ENCODE measurements at places on chromosomes 6 and 20. TPM values are rescaled to one million over a fixed set of nuclear protein-coding genes. Genes with fewer than 3 reads are reported as not detected.

DNA sequence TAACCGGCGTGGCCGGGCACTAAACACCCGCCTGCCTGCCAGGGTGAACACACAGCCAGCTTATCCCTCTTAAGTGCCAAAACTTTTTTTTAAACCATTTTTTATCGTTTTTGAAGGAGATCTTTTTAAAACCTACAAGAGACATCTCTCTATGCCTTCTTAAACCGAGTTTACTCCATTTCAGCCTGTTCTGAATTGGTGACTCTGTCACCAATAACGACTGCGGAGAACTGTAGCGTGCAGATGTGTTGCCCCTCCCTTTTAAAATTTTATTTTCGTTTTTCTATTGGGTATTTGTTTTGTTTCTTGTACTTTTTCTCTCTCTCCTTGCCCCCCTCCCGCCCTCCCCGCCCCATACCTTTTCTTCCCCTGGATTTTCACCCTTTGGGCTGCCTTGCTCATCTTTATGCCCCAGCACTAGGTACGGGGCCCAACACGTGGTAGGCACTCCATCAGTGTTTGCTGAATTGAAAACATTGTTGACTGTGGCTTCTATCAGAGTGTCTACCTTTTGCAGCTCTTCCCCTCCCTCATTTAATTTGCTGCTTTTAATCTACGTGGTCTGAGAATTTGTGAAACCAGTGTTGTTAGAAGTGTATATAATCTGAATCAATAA lies 1.5 kb downstream of the ZCCHC3 start:
- no peak for DNase-seq

The BAG2 gene
- total RNA-seq = 0.84 TPM

GRCh38 chr20:2652724-2653555 lies 508 bp downstream of the NOP56 start:
- peak; percentile 36 for DNase-seq

DNA sequence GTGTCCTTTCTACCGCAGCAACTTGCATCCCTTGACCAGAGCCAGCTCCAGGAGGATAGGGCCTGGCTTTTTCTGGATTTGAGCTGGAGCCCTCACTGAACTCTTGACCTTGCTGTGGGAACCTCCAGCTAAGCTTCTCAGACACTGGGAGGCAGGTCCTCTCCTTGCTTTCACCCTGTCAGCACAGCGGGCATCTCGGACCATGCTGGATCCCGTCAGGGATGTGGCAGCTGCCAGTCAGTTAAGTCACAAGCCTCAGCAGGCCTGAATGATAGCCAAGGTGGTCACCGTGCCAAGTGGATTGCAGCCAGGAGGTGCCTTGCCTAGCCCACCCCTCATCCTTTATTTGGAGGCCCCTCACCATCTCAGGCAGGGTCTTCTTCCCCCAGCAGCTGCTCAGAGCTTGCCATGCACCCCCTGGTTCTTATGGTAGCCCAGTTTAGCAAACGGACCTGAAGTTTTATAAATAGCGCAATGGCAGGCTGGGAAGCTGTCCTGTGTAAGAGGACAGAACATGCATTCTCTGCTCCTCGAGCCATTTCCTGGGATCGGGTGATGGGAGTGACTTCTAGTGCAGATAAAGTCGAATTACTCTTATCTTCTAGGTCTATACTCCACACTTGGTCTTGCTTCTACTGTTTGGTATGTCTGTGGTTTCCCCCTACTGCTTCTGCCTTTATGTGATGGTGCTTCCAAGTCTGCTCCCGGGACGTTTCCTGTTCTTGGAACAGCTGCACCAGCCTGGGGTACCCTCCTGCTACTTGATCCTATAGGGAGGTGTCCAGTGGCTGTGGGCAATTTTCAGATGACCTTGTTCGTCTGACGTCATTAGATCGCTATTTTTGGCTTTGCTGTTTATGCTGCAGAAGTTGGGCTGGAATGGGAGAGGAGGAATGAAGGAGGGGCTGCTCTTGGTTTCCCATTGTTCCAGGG lies 7.1 kb upstream of the MYLK2 start:
- DNase-seq = no peak

The FILIP1 gene
- total RNA-seq = 22.6 TPM

- no peak for DNase-seq
Observed at GRCh38 chr6:105677671-105678475, 275.0 kb upstream of the PREP start.

The CNBD2 gene
- total RNA-seq = 6.1 TPM

The CLPSL1 gene
- not detected for total RNA-seq

GRCh38 chr6:71544028-71544427 lies 255.4 kb downstream of the OGFRL1 start:
- no peak for DNase-seq

The ZNFX1 gene
- total RNA-seq = 6.9 TPM

DNA sequence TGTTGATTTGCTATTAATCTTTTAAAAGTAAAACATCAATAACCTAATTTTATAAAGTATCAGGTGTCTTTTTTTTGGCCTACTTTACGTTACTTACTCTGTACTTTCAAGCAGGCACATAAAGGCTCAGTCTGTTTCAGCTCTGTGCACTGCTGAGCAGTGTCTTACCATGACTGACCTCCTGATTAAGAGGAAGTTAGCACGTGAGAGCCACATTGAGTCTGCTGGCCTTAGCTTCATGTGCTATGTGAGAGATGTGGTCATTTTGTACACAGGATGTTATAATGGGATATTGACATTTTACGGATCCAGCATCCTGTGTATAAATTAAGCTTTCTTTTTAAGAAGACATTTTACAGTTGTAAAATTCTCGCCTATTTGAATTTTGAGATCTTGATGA lies 31.9 kb downstream of the ARID1B start:
- DNase-seq = no peak

DNA sequence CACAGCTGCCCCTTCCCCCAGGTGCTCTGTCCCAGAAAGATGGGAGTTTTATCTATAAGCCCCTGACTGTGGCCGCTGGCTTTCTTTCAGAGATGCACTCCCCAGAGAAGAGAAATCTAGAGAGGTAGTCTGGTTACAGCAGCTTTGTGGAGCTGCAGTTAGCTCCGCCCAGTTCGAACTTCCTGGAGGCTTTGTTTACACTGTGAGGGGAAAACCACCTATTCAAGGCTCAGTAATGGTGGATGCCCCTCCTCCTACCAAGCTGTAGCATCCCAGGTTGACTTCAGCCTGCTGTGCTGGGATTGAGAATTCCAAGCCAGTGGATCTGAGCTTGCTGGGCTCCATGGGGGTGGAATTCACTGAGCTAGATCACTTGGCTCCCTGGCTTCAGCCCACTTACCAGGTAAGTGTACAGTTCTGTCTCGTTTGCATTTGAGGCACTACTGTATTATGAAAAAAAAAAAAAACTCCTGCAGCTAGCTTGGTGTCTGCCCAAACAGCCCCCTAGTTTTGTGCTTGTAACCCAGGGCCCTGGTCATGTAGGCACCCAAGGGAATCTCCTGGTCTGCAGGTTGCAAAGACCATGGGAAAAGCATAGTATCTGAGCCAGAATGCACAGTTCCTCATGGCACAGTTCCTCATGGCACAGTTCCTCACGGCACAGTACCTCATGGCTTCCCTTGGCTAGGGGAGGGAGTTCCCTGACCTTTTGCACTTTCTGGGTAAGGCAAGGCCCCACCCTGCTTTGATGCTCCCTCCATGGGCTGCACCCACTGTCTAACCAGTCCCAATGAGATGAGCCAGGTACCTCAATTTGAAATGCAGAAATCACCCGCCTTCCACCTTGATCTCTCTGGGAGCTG lies 275.0 kb downstream of the CENPW start:
- DNase-seq = peak; percentile 45

GRCh38 chr6:99514089-99514488 lies 1.1 kb downstream of the USP45 start:
- DNase-seq = peak; percentile 9

- DNase-seq = no peak
Observed at GRCh38 chr20:4109307-4109940, 94.1 kb upstream of the RNF24 start.

- DNase-seq = no peak
Observed at GRCh38 chr6:99030915-99031314, 83.2 kb upstream of the FBXL4 start.

GRCh38 chr6:12258591-12259075 lies 31.5 kb upstream of the EDN1 start:
- DNase-seq = no peak

The PLG gene
- 0.03 TPM for total RNA-seq

The COL21A1 gene
- 0.43 TPM for total RNA-seq

- DNase-seq = no peak
Observed at GRCh38 chr6:45132658-45133294, 195.4 kb upstream of the RUNX2 start.

GRCh38 chr6:142013875-142014495 lies 118.7 kb upstream of the GJE1 start:
- DNase-seq = peak; percentile 13

- no peak for DNase-seq
Observed at GRCh38 chr20:14688005-14688404, 350.6 kb upstream of the FLRT3 start.

DNA sequence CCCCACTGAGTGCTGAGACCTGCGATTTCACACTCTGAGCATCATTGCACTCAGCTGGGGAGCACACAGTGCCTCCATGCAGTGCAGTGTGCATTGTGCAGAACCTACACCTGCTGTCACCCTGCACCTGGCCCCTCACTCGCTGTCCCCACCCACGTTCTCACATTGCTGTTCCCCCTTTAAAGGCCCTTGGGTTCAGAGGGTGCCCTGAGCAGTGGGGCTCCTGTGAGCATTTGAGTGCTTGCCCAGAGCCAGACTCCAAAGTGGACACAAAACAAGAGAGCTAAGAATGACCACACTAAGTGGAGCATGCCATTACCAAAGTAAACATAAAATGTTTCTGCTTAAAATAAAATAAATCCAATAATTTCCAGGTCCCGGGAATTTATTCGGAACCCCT lies 131.0 kb upstream of the CST7 start:
- DNase-seq = no peak

The UBE2C gene
- 325 TPM for total RNA-seq

DNA sequence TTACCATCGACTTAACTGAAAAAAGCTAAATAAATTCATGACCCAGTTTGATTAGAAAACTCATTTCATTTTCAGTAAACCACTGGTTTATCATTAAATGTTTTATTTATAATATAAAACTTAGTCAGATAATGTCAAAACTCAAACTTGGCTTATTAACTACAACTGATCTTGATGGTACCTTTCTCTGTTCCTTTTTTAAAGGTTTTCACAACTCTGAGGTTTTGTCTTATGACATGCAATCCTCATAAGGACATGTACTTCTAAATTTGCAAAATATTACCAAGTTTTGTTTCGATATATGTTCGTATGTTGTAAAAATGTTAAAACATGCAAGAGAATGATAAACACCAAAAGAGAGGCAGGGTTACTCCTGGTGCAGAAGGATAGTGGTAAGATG lies 82.5 kb upstream of the PDE10A start:
- no peak for DNase-seq

The RAET1L gene
- total RNA-seq = not detected

DNA sequence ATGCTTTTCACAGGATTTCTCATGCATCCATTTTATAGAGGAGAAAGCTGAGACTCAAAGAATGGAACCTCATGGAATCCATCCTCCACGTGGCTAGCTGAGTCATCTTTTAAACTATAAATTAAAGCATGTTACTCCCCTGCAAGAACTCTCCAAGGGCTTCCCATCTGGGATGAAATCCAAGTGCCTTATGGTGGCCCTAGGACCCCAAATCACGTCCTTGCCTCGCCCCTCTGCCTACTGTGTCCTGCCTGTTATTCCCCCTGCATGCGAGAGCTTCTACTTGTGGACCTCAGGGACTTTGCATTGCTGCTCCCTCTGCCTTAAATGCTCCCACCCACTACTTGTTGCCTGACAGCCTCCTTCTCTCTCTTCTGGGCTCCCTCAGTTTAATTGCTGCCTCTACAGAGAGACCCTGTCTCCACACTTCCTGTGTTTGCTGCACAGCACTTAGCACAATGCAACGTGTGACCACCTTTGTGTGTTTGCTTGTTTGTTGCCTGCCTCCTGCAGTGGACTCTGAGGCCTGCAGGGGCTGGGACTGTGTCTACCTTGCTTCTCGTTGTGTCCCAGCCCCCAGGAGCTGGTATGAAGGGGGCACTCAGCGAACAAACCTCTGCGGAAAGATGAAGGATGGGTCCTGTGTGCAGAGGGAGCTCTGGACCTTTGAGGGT lies 39.4 kb downstream of the TOX2 start:
- DNase-seq = no peak

DNA sequence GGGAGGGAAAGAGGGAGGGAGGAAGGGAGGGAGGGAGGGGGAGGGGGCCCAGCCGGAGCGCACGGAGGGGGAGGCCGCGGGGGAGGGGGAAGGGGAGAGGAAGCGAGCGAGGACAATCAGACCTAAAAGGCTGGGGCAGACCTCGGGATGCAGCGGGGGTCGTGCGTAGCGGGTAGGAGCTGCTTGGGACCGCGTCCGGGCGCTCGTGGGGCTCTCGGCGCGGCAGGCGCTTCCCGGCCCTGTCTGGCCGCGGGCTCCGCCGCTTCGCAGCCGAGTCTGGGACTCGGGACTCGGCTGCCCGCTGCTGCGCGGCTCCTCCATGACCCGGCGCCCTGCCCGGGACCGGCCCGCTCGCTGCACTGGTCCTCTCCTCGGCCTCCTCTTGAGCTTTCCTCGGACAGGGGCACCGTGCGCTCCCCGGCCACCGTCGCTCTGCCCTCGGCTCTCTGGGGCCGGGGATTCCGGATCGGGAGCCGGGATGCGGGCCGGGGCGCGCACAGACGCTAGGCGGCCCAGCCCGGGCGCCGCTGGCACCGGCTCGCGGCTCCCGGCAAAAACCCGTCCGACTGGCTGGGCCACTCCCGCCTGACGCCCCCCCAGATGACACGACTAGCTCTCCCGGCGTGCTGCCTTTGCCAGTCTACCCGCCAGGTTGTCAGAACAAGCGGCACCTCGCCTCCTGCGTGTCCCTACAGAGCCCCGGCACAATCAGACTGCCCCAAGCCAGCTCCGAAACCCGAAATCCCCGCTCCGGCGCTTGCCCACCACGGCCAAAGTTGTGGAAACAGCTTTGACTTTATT lies 2.2 kb downstream of the TFAP2A start:
- DNase-seq = peak; percentile 70

DNA sequence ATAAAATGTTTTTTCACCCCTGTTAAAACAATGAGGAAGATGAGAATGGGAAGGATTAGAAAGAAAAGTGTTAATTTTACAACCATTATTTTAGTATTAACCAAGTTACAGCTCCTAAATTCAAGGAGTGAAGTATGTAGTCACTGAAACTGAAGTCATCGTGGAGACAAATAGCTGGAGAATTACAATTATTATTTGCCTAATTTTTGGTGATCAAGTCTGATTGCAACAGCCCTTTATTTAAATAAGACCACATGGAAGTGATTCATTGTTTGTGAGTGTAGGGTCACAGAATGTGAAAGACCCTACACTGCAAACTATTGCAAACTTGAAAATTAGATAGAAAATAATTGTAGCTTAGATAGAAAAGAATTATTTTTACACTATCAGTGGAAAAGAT lies 292.4 kb downstream of the CENPW start:
- DNase-seq = no peak

The OPRM1 gene
- not detected for total RNA-seq

The OR12D3 gene
- total RNA-seq = not detected

DNA sequence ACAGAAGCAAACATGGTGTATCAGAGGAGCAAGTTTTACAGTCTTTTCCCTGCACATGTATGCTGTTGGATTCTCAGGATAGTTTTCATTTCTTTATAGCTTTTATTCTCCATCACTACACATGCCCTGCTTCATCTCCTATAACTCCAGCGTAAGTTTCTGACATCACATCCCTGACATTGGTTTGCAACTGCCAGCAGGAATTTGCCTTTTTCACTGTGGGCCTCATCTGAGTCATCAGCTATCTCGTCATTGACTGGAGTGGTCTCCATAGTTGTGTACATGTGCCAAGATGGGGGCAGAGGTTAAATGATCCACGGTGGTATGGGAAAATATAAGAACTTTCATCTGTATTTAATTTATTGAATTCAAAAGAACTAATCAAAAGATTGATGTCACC lies 96.7 kb downstream of the SLX4IP start:
- no peak for DNase-seq

Measured in neural progenitor cell (in vitro differentiated cells).